ENCODE measurements at places on chromosomes 7 and 10. TPM values are rescaled to one million over a fixed set of nuclear protein-coding genes. Genes with fewer than 3 reads are reported as not detected.

The LRRC61 gene
- total RNA-seq: 17.4 TPM

The CALML5 gene
- total RNA-seq: not detected

The TRPV5 gene
- not detected for total RNA-seq

The TMEM196 gene
- total RNA-seq: not detected

The DEPP1 gene
- 0.34 TPM for total RNA-seq

The WNT8B gene
- 0.43 TPM for total RNA-seq

DNA sequence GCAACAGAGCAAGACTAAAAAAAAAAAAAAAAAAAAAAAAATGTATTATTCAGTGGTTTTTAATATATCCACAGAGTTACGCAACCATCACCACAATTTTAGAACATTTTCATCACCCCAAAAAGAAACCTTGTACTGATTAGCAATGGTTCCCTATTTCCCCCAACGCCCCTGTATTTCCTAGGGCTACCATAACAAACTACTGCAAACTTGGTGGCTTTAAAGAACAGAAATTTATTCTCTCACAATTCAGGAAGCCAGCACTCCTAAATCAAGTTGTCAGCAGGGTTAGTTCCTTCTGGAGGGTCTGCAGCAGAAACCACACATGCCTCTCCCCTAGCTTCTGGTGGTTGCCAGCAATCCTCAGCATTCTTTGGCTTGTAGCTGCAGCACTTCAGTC is 5.9 kb upstream of the NUP42 start:
- DNase-seq: no peak

GRCh38 chr10:120732643-120733313 is 118.4 kb upstream of the WDR11 start:
- peak; percentile 12 for DNase-seq

DNA sequence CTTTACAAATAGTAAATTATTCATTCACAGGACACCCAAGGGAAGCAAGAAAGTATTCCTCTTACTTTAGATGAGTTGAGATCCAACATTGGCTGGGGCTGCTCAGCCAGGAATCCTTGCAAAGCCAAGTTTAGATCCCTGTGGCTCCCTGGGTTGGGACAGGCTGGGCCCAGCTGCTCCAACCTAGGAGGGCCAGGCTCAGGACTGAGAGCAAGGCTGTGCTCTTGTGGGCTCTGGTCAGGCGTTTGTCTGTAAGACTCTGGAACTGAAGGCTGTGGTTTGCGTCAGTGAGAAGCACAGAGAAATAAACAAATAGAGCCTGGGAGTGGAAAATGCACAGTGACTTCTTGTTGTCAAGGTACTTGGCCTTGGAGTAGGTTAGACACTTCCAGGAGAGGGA is 53.2 kb upstream of the TMEM273 start:
- no peak for DNase-seq

DNA sequence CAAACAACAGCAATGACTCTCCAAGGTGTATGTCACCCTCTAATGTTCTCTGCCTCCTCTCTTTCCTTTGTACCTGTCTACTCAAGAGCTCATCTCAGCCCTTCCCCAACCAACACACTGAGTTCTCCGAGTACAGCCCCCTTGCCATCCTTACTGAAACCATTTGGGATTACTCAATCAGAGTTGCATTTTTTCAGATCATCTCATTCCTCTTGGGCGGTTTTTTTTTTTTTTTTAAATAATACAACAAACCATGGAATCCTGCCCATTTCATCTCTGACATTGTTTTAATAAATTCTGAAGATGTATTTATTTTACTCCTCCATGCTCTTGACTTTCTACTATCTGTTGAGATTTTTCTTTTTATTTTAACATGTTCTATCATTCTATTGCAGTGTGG is 4.2 kb upstream of the CREB3L2 start:
- DNase-seq: no peak

DNA sequence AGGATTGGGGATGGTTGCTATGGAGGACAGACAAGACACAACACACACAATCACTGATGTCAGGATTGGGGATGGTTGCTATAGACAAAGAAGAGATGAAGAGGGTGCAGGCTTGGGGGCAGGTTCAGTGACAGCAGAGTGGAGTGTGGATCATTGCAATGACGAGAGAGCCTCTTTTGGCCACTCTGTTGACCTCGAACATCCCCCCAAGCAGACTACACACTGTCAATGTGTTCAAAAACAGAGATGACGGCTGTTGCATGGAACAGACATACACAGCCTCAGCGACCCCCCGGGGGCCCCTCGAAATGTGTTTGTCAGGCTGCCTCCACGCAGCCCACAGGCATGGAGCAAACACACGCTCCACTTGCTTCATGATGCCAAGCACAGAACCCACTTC is 133.0 kb downstream of the PTPRN2 start:
- no peak for DNase-seq

DNA sequence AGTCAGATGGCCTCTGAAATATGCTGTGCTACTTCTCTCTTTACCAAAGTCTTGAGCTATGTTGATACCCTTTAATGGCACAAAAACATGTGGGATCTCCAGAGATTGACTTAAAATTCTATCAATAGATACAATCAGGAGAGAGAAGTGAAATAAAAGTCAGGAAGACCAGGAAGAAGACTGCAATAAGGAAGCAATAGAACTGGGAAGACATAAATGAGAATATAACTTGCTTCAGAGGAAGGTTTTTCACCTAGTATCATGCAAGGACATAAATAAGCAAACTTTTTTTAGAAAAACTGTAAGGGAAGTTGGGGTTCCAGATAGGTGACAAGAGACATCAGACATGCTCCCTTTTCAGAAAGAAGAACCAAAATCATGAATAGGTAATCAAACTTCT is 227.3 kb downstream of the XPNPEP1 start:
- no peak for DNase-seq

DNA sequence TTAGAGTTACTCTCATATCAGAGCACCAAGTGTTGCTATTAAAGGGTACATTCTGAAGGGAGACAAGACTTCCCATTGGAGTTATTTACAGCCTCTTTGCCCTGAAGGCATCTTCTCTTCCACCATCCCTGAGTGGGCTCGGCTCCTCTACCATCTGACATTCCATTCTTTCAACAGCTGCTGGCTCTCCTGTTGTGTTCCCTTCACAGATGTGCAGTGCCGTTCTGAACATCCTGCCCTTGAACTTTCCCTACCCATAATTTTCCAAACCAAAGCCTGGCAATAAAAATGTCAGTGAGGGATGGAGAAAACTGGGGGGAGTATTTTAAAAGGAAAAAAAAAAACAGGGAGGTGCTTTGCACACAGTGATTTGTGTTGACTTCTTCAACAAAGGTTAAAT is 392.9 kb downstream of the KCNMA1 start:
- DNase-seq: no peak

GRCh38 chr7:150958062-150958552 is 20.0 kb downstream of the KCNH2 start:
- no peak for DNase-seq

- no peak for DNase-seq
Observed at GRCh38 chr7:95334447-95334846, 10.1 kb upstream of the PON1 start.

GRCh38 chr10:132813560-132814468 is 27.9 kb upstream of the NKX6-2 start:
- no peak for DNase-seq

GRCh38 chr7:90191648-90192047 is 19.9 kb upstream of the STEAP2 start:
- DNase-seq: no peak

DNA sequence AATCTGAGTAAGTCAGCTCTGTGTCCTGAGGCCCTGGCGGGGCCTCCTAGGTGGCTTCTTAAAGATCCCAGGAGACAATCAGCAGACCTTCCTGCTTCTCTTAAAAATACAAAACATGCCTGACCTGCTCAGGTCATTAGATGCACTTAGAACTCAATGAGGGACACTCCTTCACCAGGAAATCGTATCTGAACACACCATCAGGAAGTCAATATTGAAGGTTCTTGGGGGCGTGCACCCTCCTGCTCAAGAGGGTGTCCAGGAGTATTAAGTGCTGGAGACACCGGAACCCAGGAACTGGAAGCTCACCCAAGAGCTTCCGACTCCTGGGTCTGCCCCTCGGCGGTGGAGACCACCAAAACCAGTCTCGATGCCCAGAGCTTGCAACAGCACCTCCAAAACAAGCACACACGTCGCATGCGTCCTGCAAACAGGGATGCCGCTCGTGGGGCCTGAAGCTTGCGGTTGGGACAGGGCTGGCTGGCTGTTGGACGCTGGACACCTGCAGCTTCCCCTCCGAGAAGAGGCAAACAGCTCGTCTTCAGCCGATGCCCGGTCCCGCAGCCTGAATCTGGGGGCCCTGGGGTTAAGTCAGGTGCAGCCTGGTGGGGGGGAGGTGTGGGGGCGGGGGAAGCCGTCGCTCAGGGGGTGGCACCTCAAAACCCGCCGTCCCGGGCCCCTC is 803 bp downstream of the RAPGEF5 start:
- peak; percentile 15 for DNase-seq

DNA sequence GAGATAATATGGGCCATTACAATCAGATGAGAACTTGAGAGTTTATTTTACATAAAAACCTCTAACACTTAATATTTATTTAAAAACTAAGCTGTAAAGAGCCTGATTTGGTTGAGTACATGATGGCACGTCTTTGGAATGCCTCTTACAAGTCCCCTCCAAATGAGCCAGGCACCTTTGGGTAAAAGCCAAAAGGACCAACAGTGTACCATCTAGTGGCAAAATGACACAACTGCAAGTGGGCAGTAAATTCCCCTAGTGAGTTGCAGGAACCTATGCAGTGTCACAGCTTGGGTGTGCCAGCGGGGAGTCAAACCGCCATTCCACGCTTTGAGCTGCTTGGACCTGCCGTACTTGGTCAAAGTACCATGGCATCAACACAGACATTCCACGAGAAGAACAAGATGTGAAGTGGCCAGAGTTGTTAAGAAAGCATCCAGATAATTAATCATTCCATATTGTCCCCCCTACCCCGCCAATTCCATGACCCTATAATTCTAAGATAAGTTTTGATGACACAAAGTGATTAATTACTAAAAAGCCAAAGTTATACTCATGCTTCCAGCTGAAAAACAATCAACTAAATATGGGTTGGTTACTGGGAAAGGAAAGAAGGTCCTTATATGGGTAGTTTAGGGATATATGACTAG is 115.2 kb downstream of the SORBS1 start:
- peak; percentile 50 for DNase-seq

All from activated CD4-positive, alpha-beta T cell treated with anti-CD3 and anti-CD28 coated beads for 36 hours (primary cell).